Stimulated activated CD4-positive, alpha-beta T cell treated with anti-CD3 and anti-CD28 coated beads, Interleukin-2, amount 100 ng/mL, for 48 hours (primary cell): ENCODE measurements at places on chromosomes 5 and 9.

GRCh38 chr9:97722331-97722730 is 25.2 kb upstream of the XPA start:
- no peak for DNase-seq

- DNase-seq, result no peak
Observed at GRCh38 chr5:143379606-143380005, 23.9 kb downstream of the NR3C1 start.

- DNase-seq, result no peak
Observed at GRCh38 chr9:121888438-121888775, 204.7 kb downstream of the TTLL11 start.

DNA sequence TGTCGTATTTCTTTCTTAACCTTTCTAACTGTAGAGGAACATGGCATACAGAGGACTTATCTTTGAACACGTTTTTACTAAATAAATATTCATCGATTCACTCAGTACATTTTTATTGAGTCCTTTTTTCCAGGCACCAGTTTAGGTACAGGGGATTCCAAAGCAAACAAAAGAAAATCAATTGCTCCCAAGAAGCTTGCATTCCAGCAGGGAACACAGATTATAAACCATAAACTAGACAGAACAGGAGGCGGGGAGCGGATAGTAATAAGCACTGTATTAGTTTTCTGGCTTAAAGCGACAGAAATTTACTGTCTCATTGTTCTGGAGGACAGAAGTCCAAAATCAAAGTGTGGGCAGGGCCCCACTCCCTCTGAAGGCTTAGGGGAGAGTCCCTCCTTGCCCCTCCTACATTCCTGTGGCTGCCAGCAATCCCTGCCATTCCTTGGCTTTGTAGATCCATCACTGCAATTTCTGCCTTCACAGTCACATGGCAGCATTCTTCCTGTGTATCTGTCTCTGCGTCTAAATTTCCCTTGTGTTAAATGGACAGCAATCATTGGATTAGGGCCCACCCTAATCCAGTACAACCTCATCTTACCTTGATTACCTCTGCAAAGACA is 115.5 kb downstream of the COL23A1 start:
- DNase-seq, result no peak

DNA sequence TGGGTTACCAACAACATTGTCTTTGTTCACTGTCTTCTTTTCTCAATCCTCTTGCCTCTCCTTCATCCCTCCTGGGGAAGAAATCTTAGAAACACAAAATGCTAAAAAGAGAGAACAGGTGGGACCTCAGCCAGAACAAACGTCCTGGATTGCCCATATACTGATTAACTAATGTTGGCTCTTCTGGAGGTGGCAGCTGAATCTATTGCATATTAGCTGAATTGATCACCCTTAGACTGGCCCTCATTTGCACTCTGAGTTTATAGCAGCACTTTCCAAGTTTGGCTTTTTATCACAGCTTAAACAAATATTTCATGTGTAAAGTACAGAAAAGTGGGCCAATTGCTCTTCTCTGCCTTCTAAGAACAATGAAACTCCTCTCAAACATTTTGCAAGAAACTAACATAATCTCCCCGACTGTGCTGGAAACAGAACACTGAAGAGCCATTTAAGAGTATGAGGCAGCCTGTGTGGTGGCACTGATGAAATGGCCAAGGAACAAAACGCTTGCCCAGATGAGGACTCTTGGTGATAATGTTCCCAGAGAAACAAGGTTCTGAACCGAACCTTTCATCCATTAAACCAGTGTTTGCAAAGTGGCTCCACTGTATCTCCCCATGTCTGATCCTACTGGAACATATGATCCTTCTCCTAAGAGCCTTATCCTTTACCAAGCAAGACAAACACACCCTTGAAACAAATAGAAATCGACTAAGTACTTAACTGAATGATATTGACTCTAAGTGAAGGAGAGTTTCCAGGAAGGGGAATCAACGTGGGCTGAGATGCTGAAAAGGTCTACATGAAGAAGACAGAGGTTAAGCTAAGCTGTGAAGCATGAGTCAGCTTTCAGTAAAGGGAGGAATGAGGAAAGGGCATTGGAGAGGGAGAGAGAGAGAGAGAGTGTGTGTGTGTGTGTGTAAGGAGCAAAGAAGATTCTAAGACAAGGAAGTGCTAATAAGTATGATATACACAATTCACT is 83.2 kb upstream of the LIFR start:
- DNase-seq, result no peak

DNA sequence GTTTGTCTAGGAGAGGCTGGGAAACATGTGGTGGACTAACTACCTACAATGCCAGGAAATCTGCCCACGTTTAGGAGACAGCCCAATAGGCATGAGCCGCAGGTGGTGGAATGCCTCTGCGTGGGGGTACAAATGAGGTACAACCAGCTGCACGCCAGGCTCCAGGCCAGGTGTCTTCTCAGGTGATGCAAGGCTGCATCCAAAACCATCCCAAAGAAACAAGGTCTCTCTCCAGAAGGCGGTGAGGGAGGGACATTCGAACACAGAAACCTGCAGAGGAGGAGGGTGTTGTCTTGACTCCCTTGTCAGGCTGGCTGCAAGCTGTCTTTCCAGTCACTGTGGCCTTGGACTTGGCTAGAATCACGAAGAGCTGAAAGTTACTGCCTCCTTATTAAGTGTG is 11.6 kb downstream of the ANKH start:
- DNase-seq, result no peak

GRCh38 chr9:133679466-133680061 is 43.4 kb downstream of the DBH start:
- DNase-seq, result no peak

DNA sequence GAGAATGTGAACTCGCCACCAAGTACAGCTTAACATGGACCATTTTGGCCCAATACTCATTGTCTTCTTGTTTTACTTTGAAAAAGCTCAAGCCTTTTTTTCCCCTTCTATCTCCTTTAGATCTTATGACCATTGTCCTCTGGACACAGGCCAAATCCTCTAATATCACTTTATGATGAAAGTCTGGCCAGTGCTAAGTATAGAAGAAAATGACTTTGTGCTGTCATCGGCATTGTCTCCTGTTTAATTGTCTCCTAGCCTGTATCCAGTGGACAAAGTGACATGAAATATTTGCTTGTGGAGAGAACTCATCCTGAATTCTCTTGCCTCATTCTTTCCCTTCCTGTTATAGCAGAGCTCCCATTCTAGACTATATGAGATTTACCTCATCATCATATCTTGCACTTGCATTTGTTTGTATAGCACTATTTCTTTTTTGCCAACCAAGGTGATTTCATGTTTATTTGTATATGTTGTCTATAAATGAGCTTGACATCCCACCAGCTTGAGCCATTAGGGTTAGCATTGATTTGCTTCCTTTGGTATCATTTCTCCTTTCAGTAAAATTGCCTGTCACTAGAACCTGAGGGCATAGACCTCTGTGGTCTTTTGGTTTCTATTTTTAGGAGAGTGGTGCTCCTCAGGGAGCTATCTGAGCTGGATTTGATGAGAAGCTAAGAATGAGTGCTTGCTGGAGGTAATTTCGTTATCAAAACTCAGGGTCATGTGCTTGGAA is 18.8 kb upstream of the TNFAIP8 start:
- DNase-seq, result no peak
